Fibroblast of skin of right quadriceps (primary cell): ENCODE measurements at places on chromosomes 1 and 21.
A peak's percentile ranks its signal among the peaks of the same experiment; 100 is the strongest.

DNA sequence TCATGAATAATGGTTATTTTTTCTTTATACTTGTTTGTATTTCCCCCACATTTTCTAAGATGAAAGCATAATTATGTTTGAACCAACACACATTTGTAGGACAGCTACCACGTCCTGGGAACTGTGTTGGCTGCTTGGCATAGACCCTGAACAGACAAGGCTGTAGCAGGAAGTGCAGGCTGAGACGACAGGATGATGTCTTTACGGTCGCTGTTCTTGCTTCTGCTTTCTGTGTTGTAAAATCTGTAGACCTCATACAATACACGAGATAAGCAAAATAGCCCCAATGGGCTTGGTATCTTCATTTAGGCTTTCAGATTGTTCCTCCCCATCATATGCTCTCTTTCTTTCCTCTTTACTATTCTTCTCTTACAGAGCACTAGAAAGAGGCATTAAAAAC, 23.3 kb upstream of the OTUD3 start:
- no peak for DNase-seq

DNA sequence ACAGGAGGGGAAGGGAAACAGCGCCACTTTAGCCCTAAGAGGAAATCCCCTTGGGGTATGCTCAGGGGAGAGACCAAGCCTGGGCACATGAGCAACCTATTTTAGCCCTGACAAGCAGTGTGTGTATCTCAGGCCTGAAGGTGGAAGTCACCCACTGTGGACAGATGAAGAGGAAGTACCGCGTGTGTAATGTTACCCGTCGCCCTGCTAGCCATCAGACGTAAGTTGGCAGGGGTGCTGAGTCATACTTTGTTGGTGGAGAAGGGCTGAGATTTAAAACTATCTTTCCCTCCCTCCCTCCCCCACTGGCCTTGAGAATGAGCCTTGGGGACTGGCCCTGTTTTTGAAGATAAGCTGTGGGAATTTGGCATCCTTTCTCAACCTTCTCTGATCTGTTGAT, 11.2 kb downstream of the AGO1 start:
- peak; percentile 23 for DNase-seq

DNA sequence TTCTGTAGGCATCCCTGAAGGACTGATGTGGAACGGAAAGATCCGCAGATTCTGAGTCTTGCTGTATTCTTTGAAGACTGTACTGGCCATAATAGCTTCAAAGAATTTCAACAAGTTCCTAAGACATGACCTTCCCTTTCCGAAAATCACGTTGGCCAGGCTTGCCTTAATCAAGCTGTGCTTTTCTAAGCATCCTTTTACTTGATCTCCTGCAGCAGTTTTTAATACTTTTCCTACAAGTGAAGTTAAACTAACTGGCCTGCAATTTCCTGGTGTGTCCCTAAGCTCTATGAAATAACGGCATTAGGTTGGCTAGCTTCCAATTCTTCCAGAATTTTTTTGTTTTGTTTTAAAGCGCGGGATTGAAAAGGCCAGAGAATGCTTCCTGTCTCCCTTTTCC, 40.3 kb downstream of the SPAG17 start:
- peak; percentile 29 for DNase-seq

DNA sequence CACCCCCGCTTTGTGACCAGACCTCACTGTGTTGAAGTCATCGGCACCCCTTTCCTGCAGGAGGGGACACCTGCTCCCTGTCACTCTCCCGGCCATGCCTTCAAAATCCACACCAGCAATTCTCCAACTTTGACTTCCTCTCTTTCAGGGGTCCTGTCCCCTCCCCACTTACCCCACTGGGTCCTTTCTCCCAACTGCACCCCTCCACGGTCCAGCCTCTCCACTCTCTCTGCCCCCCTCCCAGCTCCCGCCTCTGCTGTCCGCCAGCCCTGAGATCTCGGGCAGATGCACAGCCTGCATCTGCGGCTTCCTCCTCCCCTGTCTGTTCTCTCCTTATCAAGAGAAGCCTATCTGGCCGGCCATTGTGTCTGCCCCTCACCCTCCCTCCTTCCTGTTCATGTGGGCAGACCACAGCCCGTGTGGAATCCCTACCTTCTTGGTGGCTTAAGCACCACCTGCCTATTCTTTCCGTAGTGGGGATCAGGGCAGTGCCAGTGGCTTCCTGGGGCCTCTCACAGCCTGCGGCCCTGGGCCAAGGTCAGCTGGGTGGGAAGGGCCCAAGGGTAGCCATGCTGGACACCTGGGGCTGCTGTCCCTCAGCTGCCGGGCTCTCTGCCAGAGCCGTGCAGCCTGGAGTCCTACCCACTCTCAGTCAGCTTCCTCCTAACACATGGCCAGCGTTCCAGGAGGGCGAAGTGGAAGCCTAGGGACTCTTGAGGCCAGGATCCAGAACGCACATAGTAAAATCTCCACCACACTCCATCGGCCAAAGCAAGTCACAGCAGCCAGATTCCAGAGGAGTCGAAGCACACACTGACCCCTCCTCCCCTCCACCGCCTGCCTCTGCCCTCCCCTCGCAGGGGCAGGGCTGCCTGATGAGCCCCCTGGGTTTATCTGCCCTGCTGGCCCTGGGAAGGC, 5.1 kb upstream of the HES4 start:
- peak; percentile 33 for DNase-seq

GRCh38 chr1:229856009-229856650, 210.9 kb upstream of the GALNT2 start:
- no peak for DNase-seq

GRCh38 chr1:225655509-225656258, 2.8 kb upstream of the ENAH start:
- DNase-seq, result peak; percentile 98

GRCh38 chr1:93328809-93329760, 16.6 kb upstream of the DR1 start:
- peak; percentile 68 for DNase-seq

- DNase-seq, result no peak
Observed at GRCh38 chr1:19793360-19794046, 6.2 kb downstream of the TMCO4 start.

DNA sequence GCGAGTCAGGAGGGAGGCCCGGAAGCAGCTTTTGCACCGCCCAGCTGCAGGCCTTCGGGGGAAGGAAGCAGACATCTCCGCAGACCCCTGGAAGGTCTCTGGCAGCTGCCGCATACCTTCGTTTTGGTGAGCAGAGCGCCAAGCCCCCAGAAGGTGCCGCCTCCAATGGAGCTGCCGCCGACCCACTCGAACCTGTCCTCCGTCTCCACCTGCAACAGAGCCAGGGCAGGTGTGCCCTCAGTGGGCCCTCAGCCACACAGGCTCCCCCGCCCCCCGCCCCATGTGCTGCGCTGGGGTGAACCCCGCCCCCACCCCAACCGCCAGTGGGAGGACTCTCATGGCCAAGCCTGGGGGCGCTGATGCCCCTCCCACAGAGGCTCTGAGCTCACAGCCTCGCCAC, 6.2 kb downstream of the PANK4 start:
- DNase-seq, result no peak

DNA sequence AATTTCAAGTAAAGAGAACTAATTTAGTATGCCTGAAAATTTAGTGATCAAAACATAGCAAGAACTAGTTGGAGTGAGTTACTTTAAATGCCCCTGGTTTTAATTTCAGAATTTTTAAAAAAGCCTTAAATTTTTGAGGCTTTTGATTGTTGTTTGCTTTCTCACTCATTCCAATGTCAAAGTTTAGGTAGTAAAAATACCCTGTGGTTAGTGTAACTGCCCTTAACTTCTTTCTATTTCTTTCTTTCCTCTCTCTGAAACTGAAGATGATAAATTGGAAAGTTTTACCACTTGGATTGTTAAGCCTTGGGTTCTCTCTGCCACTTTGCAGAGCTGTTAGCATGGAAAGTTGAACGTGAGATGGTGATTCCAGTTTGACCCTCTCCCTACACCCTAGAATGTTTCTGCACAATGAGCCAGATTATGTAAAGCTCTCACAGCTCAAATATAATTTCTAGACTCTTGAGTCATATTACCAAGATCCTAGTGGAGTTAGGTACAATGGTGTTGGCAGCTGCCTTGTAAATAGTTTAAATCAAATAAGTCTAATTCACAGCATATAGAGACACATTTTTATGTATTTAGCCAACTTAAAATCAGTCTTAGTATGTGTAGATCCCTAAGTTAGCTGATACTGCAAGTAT, 192.4 kb upstream of the SGIP1 start:
- DNase-seq, result no peak

- no peak for DNase-seq
Observed at GRCh38 chr21:34933609-34934335, 115.3 kb downstream of the RUNX1 start.

DNA sequence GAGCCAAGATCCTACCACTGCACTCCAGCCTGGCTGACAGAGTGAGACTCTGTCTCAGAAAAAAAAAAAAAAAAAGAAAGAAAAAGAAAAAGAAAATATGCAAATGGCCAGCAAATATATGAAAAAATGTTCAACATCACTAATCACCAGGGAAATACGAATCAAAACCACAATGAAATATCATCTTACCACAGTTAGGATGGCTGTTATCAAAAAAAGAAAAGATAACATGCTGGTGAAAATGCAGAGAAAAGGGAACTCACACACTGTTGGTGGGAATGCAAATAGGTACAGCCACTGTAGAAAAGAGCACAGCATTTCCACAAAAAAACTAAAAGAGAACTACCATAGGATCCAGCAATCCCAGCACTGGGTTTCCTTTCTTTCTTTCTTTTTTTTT, 477.5 kb downstream of the SMYD3 start:
- no peak for DNase-seq

DNA sequence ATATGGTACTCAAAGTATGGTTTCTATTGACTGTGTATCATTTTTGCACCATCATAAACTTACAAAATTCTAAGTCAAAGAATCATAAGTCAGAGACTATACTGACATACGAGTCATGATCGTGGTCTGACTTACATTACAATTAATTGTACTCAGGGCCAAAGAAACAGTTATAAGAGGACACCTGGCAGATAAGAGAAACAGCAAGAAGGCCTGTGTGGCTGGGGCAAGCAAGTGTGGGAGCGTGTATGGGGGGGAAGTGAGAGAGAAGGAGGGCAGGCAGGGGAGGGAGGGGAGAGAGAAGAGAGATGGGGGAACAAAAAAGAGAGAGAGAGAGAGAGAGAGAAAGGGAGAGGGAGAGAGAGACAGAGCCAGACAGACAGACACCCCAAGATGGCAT, 70.9 kb downstream of the RERE start:
- peak; percentile 31 for DNase-seq

DNA sequence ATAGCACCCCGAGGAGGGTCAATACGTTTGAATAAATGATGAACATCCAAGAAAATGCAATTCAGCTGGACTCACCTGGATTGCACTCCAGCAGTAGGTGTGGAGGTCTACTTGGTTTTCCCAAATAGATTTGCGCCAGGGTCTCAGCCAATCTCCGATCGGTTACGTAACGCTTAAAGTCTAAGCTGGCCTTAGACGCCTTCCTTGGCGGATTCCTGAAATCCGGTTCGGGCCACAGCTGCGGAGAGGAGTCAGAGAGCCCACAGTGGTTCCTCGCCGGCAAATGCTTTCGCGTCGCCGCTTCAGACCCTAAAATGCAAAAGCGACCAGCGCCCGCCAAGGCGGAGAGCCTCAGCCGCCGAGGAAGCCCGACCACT, 322 bp downstream of the TFB2M start:
- DNase-seq, result no peak

DNA sequence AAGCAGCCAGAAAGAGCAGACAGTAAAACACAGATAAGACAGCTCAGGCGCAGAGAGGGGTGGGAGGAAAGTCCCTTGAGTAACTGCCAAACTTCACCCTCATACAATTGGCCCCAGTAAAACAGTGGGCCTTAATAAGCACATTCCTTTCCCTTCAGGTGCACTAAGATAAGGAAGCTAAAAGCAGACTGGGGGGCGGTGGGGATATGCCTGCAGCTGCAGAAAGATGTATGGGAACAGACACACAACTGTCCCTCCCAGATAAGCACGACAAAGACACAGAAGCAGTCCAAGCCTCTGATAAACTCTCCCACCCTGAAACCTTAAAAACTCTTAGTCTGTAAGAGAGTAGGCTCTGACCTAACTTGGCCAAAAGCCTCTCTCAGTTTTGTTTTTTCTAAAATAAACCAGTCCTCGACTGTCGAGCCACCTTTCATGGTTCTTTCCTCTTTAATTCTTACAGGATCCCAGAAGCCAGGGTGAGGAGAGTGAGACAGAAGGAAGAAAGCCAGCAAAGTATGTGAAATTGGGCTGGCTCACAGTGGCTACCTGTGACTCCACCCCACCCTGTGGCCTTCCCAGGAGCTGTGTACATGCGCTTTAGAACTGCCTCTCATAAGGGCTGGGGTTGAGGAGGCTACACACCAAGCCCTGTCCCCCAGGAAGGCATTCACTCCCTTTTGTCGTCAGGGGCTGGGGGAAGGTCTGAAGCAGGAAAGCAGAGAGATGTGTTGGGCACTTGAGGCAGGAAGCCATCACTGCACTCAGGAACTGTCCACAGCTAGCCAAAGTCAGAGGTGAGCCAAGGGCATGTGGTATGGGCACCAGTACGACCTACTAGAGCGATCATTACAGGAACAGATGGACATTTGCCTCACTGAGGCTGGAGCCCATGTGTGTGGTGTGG, 4.6 kb downstream of the PGLYRP4 start:
- DNase-seq, result no peak

DNA sequence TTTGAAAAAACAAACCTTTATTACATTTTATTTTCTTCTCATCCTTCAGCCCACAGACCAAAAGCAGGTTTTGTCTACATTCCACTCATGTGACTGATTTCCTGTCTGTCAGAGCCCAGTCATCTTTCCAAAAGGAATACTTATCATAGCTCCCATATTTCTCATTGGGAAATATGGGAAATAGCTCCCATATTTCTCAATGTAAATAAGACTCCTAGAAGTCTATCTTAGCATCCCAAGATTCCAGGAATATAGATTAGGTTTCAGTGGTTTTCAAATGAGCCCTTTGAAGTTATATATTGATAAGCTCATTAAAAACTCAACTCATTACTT, 19.1 kb upstream of the NRDC start:
- peak; percentile 98 for DNase-seq

DNA sequence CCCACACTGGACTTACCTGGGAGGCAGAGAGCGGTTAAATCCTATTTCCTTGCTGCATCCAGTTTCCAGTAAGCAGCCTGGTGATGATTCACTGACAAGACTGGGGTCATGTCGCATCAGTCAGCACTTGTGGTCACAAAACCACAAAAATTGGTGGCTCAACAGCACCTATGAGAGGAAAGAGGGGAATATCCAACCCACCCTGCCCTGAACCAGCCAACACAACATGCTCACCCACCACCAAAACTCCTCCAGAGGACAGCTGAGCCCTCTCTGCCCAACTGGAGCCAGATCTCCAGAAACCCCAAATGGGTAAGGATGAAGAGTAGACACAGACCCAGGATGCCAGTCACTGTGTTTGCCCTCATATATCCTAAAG, 64.0 kb downstream of the CD46 start:
- peak; percentile 70 for DNase-seq

- peak; percentile 38 for DNase-seq
Observed at GRCh38 chr1:161816201-161816600, 50.1 kb downstream of the ATF6 start.
